ENCODE measurements at places on chromosomes 7 and 10.

- no peak for DNase-seq
Measured at GRCh38 chr7:51082096-51082840, 234.3 kb downstream of the COBL start.

- DNase-seq = no peak
Measured at GRCh38 chr7:44131173-44132029, 8.1 kb upstream of the POLD2 start.

DNA sequence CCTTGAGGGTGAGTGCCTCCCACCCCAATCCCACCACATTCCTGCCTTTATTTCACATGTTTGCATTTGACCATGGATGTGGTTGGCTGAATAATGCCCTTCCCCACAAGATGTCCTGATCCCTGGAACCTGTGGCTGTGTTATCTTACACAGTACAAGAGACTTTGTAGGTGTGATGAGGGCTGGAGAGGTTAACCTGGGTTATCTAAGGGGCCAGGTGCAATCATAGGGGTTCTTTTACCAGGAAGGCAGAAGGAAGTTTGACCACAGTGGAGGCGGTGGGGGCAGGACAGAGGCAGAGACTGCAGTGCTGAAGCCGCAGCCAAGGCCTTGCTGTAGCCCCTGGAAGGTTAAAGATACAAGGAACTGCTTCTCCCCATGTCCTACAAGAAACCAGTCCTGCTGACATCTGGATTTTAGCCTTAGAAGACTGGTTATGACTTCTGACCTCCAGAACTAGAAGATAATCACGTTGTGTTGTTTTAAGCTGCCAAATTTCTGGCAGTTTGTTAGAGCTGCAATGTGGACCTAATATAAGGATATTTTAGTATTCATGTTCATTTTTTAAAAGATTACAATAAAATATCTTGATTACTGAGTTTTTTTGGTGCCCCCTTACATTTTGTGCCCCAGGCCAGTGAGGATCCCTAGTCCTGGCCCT lies 136.6 kb downstream of the ARHGAP22 start:
- DNase-seq = no peak

- DNase-seq = peak; percentile 53
Measured at GRCh38 chr7:17774248-17774647, 166.0 kb downstream of the SNX13 start.

DNA sequence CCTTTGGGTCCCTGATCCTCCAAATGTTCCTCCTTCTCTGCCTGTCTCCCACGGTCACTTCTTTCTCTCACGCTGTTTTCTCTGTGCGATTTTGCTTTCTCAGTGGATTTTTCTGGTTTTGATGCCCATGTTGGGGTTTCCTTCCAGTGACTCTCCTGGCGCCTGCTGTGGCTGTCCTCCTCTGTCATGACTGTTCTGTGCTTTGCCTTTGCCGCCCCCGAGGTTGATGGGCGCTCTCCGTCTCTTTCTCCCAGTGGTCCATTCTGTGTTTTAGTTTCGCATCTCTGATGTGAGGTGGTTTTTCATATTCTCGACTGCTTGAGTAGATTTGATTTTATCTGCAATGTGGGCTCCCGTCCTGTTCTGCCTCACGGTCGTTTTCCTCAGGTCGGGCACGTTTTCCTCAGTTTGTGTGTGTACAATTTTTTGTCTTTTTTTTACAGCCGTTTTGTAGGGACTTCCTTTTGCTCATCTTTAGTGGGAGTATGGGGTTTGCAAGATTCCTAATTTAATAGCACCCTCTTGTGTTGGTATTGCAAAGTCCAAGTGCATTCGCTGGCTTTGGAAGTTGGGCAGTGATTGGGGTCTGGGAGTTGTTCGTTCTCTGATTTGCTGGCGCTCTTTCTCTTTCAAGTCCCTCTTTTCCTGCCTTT lies 100.0 kb downstream of the INPP5A start:
- peak; percentile 57 for DNase-seq

GRCh38 chr10:70634011-70634410 lies 31.5 kb upstream of the PRF1 start:
- DNase-seq = no peak

- peak; percentile 9 for DNase-seq
Measured at GRCh38 chr10:70615784-70616522, 13.4 kb upstream of the PRF1 start.

- DNase-seq = no peak
Measured at GRCh38 chr7:154906201-154906600, 96.7 kb downstream of the PAXIP1 start.

DNA sequence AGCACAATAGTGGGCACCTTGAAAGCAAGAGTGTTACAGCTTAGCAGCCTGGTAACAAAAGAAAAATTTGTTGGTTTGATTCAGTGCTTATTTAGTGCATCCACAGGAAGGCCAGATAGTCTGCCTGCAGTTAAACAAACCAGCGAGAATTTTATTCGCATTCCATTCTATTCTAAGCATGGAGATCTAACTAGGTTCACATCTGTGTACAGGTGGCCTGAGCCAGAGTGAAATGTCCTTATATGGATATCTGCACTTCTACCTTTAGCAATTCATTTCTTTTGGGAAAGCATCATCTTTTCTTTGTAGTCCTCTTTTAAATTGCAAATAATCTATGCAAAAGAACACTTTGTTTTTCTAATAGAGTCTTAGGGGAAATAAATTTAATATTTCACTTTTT lies 659.0 kb upstream of the FZD8 start:
- DNase-seq = no peak

GRCh38 chr7:149605696-149606095 lies 108.1 kb upstream of the ZNF746 start:
- DNase-seq = no peak

DNA sequence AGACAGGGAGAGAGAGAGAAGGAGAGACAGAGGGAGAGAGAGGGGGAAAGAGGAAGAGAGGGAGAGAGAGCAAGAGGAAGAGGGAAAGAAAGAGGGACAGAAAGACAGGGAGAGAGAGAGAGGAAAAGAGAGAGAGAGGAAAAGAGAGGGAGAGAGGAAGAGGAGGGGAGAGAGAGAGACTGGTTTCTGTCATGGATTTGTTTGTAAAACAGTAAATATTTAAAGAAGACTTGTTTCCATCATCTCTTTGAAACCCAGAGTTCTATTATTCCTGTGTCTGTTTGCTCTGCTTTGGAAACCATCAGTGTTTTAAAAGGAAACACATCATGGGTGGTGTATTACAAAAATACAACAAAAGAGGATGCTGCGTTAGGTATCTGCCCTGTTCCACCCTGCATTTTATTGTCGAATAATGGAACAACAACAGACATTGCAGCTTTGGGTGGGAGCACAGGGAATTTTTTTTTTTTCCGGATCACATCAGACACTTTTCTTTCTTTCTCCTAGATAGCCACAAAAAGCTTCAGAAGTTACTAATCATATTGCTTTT lies 150.7 kb upstream of the RSU1 start:
- DNase-seq = no peak

DNA sequence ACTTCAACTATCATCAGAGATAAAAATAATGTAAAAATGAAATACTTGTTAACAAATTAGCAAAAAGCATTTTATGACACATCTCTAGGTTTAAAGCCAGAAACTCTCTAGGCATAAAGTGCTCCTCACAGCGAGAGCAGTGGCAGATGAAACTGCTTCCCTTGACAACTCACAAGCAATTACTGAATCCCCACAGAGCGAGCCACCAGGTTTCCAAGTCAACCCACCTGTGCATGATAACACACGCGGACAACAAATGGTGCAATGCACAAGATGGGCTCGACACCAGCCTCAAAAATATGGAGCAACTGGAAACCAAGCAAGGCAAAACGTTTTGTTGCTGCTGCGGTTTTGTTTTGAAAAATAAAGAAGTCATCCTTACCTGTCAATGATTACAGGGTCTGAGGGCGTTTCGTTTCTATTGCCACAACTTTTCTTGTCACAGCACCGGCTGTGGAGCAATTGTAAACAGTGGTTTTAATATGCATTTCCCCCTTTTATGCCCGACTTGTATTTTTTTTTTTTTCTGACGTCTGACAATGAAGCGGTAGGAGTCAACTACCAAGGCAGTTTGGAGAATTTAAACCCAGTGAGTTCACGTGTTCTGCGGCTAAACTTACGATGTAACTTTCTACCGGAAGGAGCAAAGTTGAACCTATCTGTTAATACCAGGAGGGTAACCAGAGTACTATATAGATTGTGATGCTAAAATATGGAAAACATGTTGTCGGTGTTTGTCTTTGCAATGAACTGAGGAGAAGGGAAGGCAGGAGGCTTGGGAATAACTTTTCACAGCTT lies 7.0 kb downstream of the EBF3 start:
- DNase-seq = no peak

DNA sequence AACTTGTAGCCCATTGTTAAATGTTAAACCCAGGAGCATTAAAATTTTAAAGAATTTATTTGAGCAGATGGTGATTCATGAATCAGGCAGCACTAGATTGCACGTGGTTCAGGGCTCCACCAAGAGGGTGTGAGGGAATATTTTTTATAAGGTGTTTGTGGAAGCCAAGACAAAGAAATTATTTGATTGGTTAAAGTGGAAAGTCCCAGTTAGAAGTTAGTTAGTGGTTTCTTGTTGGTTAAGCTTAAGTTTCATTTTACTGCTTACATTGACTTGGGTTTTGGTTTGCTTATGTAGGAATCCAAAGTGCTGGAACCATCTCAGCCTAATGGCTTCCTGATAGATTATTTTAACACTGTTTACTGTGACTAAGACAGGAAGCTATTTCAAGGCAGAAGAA lies 906.2 kb downstream of the LRMDA start:
- DNase-seq = no peak

DNA sequence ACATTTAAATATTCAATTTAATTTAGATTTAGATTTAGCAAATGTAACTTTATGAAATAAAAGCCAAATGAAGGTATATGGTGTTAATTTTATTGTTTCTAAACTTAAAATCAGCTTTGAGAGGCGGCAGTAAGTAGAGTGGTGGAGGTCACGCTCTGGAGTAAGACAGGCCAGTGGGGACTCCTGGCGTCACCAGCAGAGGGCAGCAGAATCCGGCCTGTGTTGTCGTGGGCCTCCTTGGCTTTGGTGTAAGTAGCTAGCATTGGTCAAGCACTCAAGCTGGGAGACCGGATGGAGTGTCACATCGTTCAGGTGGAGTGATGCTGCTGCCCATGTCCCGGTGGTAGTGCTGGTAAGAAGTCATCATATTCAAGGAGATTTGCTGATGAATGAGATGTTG lies 98.7 kb upstream of the DNAJB6 start:
- no peak for DNase-seq

DNA sequence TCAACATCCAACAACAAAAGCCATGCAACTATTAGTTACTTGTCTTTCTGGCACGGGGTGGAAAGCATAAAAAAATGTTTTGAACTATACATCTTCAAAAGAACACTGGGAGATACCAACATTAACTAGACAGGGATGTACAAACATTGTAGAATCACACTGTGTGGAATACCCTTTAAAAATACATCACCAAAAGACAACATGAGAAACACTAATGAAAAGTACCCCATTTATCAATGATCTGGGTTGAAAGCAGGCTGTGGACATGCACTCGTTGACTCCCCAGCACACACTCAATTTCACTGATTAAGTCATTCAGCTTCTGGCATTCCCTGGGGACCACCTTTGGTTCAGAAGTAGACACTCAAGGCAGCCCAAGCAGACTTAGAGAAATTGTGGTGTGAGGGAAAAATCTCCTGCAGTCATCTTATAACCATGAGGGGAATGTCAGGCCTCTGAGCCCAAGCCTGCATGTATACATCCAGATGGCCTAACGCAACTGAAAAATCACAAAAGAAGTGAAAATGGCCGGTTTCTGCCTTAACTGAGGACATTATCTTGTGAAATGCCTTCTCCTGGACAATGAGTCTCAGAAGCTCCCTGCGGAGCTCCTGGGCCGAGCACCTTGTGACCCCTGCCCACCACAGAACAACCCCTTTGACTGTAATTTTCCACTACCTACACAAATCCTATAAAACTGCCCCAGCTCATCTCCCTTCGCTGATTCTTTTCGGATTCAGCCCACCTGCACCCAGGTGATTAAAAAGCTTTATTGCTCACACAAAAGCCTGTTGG lies 53.0 kb downstream of the CACUL1 start:
- no peak for DNase-seq

DNA sequence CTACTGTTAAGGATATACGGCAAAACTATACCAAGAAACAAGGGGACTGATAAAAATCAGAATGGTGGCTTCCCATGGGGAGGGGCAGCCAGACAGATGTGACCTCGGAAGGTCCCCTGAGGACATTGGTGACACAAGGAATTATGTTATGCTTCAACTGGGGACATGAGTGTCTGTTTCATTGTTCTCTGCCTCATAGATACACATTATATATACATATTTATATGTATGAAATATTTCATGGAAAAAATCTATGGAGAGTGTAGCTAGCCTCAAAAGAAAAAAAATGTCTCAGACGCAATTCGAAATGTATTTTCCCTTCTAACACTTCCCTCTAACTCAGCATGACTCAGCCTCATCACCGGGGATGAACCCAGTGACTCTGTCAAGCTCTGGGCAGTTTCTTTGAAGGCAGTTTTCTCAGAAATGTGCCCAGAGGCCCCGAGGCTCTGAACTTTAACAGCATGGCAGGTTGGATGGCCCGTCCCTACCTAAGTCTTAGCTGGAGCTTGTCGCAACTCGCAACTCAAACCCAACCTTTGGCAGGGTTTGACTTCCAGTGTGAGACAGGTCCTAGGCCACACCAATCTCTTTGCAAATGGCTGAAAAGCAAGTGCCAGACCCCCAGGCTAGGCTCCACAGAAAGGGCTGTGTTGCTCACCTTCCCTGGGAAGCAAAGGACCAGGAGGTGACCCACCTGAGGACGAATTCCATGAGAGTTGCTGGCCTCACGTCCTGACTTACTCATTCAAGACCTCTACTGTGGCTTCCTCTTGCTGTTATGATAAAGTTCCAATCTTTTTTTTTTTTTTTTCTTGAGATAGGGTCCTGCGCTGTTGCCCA lies 86.9 kb downstream of the CARD11 start:
- peak; percentile 93 for DNase-seq

- no peak for DNase-seq
Measured at GRCh38 chr10:35006836-35007235, 83.3 kb downstream of the CUL2 start.

DNA sequence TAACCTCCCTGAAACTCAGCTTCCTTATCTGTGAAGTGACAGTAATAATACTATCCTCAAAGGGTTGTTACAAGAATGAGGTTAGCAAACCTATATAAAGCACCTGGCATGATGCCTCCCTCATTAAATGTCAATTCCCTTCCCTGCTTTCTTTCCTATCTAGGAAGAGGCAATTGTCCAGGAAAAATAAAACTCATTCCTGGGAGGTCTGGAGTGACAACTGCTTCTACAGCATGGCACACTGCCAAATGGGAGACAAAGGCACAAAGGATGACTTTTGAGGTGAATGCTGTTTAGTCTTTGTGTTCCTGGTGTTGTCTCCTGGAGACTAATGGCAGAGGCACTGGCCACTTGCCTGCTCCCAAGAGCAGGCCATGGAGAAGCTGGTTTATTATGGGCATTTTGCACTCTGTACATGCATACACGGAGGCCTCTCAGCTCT lies 32.2 kb upstream of the PDE1C start:
- no peak for DNase-seq

- no peak for DNase-seq
Measured at GRCh38 chr10:98326621-98327027, 58.6 kb upstream of the LOXL4 start.

DNA sequence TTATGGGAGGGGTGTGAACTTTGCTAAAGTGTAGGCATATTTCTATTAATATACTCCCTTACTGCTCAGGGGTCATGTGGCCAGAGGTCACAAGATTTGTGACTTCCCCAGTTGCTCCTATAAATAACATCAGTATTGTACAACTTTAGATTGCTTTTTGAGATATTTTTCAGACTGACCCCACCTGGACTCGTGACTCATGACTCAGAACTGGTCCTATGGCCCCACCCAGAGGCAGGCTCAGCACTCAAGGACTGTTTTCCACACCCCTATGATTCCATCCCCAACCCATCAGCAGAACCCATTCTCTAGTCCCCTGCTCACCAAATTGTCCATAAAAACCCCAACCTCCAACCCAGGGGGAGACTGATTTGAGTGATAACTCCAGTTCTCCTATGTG lies 2.7 kb upstream of the CUL2 start:
- peak; percentile 77 for DNase-seq

All from inflammatory macrophage treated with lipopolysaccharide for 4 hours (primary cell).